K562 (cell line): ENCODE measurements at places on chromosomes 11 and 22.
A peak's percentile ranks its signal among the peaks of the same experiment; 100 is the strongest.

GRCh38 chr11:120112174-120112796 is 25.6 kb downstream of the TRIM29 start:
- DNase-seq, result peak; percentile 40

DNA sequence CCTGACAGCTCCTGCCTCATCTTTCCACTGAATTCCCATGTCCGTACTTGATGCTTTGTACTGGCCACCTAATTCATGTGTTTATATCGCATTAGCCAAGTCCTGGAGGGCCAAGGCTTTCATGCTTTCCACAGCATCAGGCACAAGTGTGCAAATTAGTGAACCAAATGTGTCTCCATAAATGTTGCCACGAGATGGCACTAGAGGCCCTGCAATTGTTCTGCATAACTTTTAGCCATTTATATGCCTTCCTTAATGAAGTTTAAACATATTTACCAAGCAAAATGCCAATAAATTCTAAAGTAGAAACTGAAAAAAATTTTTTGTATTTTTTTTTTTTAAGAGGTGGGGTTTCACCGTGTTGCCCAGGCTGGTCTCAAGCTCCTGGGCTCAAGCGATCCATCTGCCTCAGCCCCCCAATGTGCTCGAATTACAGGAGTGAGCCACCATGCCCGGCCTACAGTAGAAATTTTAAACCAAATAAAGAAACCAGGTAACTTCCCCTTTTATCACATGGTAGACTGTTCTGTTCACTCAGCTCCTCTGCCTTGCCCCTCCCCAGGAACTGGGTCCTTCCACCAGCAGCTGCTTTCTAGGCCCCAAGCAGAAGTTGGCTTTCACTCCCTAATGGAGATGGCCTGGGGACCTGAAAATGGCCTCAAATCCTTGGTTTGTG is 20.8 kb upstream of the IL18BP start:
- peak; percentile 67 for DNase-seq

DNA sequence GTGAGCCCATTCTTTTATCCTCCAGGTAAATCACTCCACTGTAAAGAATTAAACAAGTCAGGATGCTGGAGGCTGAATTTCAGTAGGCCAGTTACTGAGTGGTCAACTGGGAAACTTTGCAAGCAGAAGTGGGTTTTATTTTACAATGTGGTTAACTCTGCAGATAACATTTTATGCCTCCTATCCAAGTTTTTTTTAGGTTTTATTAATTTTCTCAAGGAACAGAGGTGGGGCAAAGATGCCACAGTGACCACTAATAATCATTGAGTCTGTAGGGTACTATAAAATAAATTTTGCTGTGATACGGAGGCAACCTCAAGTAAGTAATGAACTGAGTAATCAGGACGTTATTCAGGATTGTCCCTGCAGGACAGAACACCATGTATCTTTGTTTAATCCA is 599.9 kb downstream of the METTL15 start:
- DNase-seq, result no peak

DNA sequence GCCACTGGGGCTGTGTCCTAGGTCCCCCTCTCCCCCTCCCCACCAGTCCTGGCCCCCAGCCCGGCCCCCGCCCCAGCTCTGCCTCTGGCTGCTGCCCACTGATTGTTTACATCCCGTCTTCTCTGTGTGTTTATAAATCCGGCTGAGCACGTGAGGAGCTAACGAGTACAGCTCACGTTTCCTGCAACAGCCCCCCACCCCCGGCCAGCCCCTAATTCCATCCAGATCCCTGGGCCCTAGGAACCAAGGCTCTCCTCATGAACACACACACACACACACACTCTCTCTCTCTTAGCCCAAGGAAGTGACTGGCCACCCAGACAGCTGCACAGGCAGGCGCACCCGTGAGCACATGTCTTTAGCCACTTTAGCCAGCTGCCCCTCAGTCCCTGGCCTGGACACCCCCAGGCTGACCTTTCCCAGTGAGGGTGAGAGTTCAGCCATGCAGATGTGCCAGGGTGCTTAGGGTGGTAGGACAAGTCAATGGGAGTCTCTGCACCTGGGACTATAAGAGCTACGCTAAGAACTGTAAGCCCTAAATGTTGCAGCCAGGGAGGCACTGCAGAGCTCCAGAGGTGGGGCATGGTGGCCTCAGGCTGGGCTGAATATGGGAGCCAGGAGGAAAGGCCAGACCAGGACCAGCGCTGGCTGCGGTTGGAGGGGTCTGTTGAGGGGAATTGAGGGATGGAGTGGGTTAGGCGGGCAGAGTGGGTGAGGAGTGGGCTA is 2.9 kb downstream of the CLCF1 start:
- DNase-seq, result no peak

GRCh38 chr11:111186308-111186915 is 59.1 kb upstream of the POU2AF2 start:
- DNase-seq, result no peak
